ENCODE measurements at places on chromosomes 2 and 18.

GRCh38 chr2:96623116-96623515 lies 15.0 kb downstream of the KANSL3 start:
- DNase-seq = no peak

DNA sequence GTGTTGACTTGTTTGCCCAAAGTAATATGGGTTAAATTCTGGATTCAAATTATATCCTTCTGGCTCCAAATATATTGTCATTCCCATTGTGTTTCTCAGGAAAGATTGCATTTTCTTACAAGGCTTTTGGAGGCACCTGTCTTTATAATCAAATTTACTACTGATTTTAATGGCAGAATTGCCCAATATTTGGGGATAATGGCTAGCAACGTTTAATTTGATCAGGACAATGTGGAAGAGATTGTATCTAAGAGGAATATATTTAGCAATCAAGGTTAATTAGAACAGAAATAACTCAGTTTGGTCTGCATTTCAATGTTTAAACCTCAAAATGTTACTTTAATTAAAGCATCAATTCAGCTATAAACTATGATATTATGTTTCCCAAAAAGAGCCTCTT lies 41.7 kb upstream of the ZNF804A start:
- DNase-seq = no peak

DNA sequence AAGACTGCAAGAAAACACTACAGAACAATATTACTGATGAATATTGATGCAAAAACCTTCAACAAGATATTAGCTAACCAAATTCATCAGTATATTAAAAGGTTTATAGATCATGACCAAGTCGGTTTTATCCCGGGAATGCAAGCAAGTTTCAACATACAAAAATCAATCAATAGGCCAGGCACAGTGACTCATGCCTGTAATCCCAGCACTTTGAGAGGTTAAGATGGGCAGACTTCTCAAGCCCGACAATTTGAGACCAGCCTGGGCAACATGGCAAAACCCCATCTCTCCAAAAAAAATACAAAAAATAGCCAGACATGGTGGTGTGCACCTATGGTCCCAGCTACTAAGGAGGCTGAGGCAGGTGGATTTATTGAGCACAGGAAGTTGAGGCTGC lies 82.9 kb downstream of the FSIP2 start:
- DNase-seq = no peak

DNA sequence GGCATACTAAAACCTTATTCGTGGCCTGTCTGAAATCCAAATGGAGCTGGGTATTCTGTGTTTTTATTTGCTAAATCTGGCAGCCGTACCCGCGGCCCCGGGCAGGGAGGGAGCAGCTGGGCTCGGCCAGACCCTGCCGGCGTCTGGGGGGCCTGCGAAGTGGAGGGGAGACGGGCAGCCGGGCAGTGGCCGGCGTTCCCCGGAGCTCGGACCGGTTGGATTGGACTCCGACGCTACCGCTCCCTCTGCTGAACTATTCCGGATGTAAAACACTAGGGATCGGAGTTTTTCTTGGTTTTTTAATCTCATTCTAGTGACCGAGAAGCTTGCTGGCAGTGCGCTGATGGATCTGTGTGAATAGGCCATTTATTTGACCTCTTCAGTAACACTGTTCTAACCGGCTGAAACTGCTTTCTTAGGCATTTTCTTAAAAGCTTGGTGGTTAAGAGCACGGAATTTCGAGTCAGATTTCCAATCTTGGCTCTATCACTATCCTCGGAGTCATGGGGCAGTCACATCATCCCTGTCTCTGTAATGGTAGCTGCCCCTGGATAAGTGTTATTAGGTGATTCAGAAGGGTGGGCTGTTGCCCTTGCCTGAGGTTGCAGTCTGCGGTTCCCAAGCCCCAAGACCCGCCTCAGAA lies 694 bp downstream of the UNC50 start:
- DNase-seq = peak; percentile 30

DNA sequence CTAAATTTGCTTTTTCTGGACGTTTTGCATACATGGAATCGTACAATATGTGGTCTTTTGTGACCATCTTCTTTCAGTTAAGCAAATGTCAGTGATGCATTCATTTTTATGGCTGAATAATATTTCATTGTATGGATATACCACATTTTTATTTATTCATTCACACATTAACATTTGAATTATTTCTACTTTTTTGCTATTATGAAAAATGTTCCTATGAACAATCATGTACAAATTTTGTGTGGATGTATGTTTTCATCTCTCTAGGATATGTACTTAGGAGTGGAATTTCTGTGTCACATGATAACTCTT lies 67.4 kb upstream of the TXNDC2 start:
- no peak for DNase-seq

DNA sequence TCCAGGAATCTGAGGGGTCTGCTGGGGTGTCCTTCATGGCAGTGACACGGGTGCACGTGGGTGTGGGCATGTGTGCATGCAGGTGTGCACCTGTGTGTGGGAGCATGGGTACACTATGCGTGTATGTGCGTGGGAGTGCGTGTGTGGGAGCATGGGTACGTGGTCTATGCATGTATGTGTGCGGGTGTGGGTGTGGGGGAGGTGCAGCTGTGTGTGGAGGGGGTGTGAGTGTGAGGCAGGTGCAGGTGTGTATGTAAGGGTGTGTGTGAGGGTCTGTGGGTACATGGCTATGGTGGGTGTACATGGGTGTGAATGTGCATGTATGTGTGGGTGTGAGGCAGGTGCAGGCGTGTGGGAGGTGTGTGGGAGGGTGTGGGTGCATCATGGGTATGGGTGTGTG lies 36.3 kb downstream of the EIPR1 start:
- DNase-seq = no peak

GRCh38 chr18:22238036-22238435 lies 68.6 kb downstream of the GATA6 start:
- no peak for DNase-seq

DNA sequence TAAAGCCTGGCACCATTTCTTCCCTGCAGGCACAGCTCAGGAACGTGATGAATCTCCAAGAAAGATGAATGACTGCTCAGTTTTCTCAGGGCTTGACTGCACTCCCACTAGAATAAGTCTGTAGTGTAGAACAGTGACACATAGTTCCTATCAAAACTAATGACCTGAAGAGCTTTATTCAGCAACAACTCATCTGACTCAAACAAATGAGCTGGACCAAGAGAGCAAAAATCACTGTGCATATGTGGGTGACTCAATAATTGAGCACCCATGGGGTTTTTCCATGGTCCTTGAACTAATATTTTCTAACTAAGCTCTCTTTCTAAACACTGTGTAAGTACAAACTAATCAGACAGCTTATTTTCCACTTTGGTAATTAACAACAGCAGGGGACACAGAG lies 61.1 kb upstream of the XDH start:
- no peak for DNase-seq

DNA sequence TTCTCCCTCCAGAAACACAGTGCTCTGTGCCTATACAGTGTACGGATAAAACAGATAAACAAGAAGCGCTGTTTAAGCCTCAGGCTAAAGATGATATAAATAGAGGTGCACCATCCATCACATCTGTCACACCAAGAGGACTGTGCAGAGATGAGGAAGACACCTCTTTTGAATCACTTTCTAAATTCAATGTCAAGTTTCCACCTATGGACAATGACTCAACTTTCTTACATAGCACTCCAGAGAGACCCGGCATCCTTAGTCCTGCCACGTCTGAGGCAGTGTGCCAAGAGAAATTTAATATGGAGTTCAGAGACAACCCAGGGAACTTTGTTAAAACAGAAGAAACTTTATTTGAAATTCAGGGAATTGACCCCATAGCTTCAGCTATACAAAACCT lies 70.7 kb downstream of the TANK start:
- DNase-seq = no peak

DNA sequence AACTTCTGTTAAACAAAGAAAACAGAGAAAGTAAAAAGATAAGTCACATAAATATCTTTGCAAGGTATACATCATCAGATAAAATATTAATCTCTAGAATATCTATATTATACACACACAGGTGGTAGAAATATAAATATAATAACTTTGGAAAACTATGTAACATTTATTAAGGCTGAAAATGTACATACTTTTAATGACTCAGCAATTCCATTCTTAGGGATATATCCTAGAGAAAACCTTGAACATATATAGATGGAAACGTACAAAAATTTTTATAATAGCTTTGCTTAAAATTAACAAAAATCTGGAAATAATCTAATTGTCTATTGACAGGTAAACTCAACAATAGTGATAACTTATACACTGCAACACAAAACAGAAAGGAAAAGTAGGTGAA lies 381.3 kb downstream of the GPD2 start:
- DNase-seq = no peak

- DNase-seq = no peak
Measured at GRCh38 chr2:45218931-45219339, 209.7 kb upstream of the SIX2 start.
